HCT116 (cell line): ENCODE measurements at places on chromosomes 2 and 18. TPM values are rescaled to one million over a fixed set of nuclear protein-coding genes. Genes with fewer than 3 reads are reported as not detected.

The CXCR2 gene
- total RNA-seq, result 0.15 TPM

The INPP1 gene
- 19.6 TPM for total RNA-seq

DNA sequence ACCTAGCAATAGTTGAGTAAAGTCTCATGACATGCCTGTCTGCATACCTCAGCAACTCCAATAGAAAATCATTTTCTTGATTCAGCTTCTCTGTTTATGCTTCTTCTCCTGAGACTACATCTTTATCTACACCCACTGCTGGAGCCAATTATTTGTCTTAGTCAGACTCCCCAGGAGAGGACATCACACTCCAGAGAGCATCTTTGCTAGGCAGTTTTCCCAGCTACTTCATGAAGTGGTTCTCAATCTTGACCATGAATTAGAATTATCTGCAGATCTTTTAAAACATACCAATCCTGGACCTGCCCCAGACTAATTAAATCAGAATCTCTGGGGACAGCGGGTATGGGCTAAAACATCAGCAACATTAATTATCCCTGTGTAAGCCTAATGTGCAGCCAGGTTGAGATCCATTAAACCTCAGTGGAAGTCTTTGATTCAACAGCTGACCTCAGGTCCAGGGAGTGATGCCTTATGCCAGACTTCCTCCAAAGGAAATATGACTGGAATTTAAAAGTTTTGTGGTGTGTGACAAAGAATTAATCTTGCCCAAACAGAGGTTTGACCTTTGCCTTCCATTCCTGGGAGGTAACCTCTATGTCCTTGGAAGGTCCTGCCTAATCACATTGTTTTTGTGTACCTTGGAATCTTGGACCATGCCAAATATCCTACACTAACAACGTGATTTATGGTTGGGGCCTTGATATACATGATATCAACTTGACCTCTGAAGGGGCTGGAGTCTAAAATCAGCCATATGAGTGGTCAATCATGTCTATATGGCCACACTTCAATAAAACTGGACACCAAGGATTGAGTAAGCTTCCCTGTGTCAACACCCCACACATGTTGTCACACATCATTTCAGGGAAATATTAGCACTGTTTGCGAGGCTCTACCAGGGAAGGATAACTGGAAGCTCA, 99.3 kb upstream of the DNAJC10 start:
- DNase-seq, result no peak

DNA sequence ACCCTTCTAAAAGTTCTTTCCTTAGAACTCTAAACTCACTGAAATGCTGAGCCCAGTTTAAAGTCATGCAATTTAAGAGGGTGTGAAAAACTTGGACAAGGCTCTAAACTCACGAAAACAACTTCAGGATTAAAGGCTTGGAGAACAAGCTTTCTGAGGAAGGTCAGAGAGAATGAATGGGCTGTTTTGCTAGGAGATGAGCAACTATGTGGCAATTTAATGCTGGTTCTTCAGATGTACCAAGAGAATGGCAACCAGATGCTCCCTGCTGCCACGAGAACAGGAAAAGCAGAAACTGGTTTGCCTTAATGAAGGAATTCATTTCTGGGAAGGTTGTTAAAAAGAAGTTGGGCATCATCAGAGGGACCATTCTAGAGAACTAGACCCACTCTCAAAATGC, 77.8 kb upstream of the PMAIP1 start:
- no peak for DNase-seq
